ENCODE measurements at places on chromosomes 12 and 14.

GRCh38 chr14:75461755-75462349 is 34.0 kb downstream of the JDP2 start:
- no peak for DNase-seq

DNA sequence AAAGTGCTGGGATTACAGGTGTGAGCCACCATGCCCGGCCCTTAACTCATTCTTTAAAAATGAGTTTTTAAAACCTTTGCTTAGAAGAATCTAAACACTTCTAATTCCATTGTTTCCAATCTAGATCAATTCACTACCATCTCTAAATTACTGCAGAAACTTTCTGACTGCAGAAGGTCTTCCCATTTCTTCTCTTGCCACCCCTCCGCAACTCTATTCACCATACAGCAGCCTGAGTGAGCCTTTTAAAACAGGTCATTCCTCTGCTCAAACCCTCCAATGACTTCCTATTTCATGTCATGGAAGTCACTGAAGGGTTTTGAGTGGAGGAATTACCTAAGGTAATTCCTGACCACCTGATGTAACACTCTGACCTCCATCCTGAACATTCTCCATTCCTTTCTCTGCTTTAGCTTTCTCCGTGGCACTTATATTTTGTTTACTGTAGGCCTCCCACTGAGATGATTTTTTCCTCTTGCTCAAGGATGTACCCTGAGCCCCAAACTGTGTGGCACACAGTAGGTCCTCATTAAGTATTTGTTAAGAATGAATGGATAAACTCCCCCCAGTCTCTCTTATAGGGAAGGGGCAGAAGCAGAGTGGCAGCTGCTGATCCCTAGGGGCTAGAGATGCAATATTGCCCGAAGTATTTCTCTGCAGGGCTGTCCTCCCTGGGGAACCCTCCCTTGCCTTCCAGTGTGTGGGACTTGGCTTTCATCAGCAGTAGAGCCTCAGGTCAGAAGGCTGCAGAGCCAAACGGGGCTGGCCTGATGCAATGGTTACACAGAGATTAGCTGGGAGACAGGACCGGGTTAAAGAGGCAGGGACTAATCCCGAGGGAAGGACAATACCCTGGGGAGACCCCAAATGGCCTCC is 1.2 kb downstream of the DDIT3 start:
- DNase-seq: no peak

DNA sequence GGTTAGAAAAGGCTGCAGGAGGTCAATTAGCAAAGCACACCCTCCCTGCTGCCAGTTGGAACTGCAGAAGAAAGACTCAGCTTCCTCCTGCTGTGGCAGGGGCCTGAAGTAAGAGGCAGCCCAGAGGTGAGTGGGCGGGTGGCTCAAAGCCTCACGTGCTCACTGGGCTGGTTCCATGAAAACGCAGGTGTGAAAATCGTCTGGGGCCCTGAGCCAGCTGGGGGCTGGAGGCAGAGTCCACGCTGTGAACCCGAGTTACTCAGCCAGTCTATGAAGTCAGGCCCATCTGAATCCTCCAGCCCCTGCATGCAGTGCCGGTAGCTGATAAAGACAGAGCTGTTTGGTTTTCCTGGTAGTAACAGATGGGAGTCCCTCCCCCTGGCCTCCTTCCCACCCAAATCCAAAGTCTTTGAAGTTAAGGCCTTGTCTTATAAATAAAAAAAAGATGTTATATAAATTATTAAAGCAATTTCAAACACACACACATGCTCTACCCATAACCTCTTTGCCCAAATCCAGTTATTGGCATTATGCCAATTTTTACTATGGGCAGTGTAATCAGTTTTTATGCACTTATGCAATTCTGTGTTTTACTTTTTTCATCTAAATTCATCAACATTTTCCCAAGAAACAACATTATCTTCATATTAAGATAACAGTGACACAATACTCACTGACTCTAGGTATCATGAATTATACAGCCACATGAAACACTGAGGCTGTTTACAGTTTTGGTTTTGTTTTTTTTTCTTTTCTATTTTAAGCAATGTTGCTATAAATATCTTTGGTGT is 57.9 kb upstream of the PNMA1 start:
- DNase-seq: peak; percentile 72

- DNase-seq: no peak
Measured at GRCh38 chr12:116266631-116267349, 10.7 kb downstream of the MED13L start.

DNA sequence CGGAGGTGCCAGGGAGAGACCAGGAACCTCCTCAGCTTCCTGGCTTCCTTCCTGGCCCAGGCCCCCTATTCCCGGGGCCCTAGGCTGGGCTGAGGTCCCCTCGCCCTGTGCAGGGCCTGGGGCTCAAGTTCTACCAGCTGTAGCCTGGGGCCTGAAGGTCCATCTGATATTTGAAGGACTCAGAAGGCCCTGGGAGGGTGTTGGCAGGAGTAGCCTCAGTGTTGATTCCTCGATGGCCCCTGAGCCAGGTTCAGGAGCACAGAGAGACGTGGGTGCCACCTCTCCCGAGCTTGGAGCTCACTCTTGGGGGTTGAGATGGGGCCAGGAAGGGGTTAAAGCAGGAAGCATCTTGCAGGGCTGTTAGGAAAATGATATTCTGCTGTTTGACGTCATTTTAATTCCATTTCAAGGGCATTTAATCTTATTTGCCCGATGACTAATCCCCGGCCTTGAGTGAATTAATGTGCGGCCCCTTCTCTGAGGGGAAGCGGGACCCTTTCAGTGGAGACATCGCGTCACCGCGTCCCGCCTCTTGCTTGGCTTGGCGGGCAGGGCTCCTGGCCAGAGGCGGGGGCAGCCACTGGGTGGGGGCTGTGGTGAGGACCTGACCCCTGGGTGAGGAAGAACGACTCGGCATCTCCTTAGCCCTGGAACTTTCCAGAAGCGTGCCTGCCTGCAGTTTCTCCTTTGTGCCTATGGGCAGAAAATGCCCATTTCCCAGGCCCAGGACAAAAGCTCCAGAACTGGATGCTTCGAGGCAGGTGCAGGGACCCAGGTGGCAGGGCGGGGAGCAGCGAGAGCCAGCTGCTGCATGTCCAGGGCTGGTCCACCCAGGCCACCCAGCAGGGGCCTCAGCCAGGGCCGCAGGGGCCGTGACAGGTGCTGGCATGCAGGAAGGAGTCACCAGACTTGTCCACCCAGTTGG is 158.3 kb downstream of the KIF26A start:
- no peak for DNase-seq

- no peak for DNase-seq
Measured at GRCh38 chr14:35878272-35879150, 52.4 kb downstream of the BRMS1L start.

DNA sequence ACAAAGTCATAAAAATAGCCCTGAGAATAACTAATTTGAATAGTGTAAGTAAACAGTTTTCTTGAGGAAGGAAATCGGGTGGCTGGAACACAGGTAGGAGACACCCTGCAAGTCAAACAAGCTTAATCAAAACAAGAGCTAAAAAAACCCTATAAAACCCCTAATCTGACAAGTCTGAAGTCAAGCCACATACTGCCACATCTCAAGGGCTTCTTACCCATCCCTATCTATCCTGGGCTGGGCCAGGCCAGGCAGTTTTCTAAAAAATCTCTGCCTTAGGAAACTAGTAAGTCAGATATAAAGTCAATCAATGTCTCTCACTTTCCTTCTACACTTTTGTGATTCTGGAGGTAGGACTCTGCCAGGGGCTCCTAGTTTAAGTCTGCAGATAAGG is 15.3 kb downstream of the UBE2N start:
- no peak for DNase-seq

DNA sequence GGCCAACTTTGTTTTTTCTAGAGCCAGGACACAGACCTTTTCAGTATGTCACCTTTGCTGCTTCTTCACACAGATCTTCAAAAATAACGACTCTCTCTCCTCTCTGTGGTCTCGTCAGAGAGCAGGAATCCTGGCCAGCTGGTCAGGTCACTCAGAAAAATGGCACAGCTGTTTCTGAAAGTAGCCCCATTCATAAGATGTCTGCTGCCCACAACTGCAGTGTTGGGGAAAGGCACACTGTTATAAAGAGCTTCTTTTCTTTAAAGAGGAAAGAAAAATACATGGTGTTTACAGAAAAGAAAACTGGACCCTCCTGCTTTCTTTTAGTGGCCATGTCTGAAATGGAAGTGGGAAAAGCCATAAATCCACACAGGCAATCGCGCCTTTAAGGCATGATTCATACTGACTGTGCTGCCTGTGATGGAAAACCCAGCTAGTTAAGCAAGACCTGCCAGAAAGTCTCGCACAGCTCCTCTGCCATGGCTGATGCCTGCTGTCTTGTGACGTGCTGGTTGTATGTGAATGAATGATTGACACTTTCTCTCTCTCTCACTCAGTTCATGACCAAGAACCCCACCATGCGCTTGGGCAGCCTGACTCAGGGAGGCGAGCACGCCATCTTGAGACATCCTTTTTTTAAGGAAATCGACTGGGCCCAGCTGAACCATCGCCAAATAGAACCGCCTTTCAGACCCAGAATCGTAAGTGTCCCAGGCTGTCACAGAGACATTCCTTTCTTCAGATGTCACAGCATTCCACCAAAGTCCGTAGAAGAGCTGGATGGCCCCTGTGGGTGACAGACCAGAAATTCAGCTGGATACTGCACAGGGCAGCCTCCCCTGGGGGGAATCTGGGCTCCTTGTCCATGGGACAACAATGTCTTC is 147.9 kb upstream of the HIF1A start:
- no peak for DNase-seq

DNA sequence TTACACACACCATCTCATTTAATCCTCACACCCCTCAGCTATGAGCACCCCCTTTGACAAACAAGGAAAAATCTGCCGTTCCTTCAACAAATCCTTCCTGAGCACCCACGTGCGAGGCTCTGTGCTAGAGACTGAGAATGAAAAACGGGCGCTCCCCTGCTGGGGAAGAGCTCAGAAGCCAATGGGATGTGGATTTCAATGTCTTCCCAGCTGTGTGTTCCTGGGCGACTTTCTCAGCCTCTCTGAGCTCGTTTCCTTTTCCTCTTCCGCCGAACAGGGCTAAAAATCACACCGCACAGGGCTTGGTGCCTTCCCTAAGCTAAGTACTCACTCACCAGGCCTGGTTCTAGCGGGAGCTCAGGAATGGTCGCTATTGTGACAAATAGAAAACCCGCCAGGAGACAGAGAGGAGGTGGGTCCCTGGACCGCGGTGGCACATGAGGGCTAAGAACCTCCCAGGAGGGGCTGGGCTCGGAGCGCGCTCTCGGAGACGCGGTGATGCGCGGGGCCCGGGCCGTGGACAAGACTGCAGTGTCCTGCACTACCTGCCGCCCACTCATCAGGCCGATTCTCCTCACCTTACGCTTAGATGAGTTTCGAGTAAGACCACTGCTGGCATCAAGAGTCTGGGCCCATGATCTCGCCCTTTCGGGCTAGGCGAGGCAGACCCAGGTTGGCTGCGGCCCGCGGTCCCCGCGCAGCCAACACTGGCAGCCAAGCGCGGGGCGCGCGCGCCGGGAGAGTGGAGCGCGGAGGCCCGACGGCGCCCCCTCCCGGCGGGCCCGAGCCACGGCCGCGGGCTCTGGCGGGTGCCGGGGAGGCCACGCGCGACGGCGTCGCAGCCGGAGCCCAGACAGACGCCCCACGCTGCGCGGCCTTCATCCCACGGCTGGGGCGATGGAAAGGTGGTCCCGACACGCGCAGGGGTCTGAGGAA is 17.0 kb downstream of the ZDHHC22 start:
- peak; percentile 67 for DNase-seq

- DNase-seq: no peak
Measured at GRCh38 chr12:106764738-106765137, 9.7 kb upstream of the RIC8B start.

DNA sequence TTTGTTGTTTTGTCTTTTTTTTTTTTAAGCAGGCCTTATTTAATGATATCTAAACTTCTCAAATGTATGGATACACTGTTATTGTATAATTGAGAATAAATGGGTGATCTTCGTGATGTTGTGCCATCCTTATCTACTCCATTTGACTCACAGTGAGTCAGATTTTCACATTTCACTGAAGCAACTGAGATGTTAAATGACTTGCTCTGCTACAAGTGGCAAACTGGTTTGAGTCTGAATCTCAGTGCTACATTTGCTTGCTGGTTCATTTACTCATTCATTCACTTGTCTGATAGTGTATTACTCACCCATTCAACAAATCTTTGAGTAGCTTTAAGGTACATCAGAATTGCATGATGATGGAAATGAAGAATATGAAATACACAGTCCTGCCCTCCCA is 2.6 kb downstream of the KIAA0586 start:
- no peak for DNase-seq

DNA sequence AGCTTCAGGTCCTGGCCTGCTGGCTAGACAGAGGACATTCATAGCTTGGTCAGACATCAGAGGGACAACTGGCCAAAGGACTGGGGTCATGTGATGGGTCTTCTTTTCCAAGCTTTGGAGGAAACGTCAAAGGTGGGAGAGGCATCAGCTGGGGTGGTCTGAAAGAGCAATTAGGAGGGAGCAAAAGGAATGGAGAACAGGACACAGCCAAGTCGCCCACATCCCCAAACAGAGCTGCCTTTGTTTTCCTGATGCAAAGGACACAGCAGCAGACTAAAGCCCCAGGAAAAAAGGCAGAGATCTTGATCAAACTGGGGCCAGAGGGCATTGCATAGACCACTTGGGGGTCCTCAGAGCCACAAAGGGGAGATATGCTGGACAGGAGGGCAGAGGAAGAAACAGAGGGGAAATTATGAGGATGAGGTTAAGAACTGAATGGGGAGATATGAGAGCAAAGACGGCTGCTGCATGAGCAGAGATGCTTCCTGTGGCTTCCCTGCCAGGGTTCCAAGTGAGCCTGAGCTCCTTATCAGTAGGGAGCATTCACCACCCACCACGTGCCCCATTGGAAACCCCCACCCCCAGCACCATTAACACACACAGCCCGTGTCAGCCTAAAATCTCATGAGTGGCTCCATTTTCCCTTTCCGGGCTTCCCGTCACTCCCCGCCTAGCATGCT is 62.4 kb downstream of the ANO2 start:
- DNase-seq: no peak

DNA sequence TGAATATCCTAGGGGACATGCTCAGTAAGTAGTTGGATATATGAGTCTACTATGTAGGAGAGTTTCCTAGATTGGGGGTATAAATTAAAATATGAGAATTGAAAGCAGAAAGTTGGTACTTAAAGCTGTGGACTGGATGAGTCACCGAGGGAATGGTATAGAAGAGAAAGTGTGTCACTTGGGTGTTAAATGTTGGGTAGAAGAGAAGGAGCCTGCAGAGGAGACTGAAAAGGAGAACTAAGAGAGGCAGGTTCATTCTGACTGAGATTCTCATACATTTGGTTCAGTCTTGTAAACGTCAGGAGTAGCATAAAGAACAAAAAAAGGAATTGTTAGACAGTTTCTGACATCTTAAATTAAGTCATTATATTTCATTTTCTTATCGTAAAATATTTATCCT is 19.9 kb downstream of the LRRC9 start:
- DNase-seq: no peak

GRCh38 chr12:1948883-1949282 is 30.4 kb upstream of the CACNA2D4 start:
- DNase-seq: no peak

Measured in CD4-positive, alpha-beta T cell treated with Interleukin-6 at 100 ng/mL for 8 hours (primary cell).